A549 treated with CpdA at 1 μM for 4 hours (cell line): ENCODE measurements at places on chromosomes 2 and 18. TPM values are rescaled to one million over a fixed set of nuclear protein-coding genes. Genes with fewer than 3 reads are reported as not detected.

The TDRD15 gene
- total RNA-seq: not detected in 5 replicates

The PTPRN gene
- 0.86 to 2.1 TPM (median 0.92 TPM) in 5 replicates for total RNA-seq

The UPP2 gene
- not detected in 5 replicates for total RNA-seq

The ASPRV1 gene
- 0.16 to 0.40 TPM (median 0.29 TPM) in 5 replicates for total RNA-seq

The SULT1C3 gene
- total RNA-seq: not detected in 5 replicates
